Adipocyte (in vitro differentiated cells): ENCODE measurements at places on chromosomes 2 and 18.
A peak's percentile ranks its signal among the peaks of the same experiment; 100 is the strongest.

- DNase-seq = no peak
These were observed 53.5 kb downstream of the RDH14 start for GRCh38 chr2:18506883-18507509.

GRCh38 chr2:147464737-147465357 is 380.0 kb upstream of the ACVR2A start:
- no peak for DNase-seq

GRCh38 chr2:49861821-49862220 is 707.5 kb upstream of the FSHR start:
- DNase-seq = no peak

GRCh38 chr2:172472446-172473033 is 45.2 kb downstream of the ITGA6 start:
- DNase-seq = no peak

- DNase-seq = no peak
These were observed 952.7 kb downstream of the TDRD15 start for GRCh38 chr2:22076454-22076853.

GRCh38 chr18:61637905-61638595 is 254.8 kb downstream of the RNF152 start:
- no peak for DNase-seq

DNA sequence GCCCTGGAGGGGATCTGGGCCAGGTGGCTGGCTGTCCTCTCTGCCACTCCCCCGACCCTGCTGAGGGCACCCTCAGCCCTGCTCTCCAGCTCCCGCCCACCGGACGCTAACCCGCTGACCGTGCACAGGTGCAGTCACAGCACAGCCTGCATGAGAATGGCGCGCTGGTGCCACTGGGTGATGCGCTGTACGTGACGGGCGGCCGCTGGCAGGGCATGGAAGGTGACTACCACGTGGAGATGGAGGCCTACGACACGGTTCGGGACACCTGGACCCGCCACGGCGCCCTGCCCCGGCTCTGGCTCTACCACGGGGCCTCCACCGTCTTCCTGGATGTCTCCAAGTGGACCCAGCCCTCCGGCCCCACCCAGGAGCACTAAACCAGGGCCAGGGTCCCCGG is 8.1 kb upstream of the ERFE start:
- DNase-seq = no peak

- peak; percentile 64 for DNase-seq
These were observed 170.9 kb upstream of the SIX2 start for GRCh38 chr2:45180033-45180746.

DNA sequence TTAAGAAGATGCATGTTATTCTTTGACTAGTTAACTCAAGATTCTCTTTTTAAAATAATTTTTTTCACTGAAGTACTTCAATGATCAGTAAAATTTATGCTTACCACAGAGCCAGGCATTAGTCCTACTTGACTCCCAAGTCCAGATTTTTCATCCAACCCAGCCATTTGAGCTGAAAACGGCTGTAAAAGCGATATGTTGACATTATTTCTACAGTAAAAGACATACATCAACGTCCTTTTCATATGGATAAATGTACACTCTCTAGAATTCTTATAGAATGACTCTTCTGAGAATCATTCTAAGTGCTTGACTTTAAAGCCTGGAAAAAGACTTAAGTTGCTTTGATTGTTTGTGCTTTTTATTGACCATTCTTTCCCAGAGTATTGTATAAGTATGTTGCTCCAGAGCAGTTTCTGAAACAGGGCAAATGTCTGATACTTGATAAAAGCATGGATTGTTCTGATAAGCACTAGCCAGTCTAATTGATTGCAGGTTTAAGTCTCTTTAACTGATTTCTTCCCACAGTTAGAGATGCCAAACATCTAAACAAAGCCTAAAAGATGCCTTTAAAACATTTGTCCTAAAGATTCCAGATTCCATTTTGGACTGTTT is 90.9 kb downstream of the COL5A2 start:
- peak; percentile 28 for DNase-seq

DNA sequence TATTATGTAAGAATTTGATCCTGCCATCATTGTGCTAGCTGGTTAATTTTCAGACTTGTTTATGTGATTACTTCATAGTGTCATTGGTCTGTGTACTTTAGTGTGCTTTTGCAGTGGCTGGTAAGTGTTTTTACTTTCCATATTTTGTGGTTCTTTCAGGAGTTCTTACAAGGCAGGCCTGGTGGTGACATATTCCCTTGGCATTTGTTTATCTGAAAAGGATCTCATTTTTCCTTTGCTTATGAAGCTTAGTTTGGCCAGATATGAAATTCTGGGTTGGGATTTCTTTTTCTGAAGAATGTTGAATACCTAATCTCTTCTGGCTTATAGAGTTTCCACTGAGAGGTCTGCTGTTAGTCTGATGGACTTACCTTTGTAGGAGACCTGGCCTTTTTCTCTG is 72.8 kb upstream of the MC4R start:
- DNase-seq = peak; percentile 69

GRCh38 chr2:113085542-113085941 is 17.8 kb downstream of the IL1F10 start:
- DNase-seq = no peak

- no peak for DNase-seq
These were observed 82.2 kb upstream of the DOCK10 start for GRCh38 chr2:225124311-225125017.

- peak; percentile 77 for DNase-seq
These were observed 19.1 kb downstream of the SH2D6 start for GRCh38 chr2:85437488-85438200.

DNA sequence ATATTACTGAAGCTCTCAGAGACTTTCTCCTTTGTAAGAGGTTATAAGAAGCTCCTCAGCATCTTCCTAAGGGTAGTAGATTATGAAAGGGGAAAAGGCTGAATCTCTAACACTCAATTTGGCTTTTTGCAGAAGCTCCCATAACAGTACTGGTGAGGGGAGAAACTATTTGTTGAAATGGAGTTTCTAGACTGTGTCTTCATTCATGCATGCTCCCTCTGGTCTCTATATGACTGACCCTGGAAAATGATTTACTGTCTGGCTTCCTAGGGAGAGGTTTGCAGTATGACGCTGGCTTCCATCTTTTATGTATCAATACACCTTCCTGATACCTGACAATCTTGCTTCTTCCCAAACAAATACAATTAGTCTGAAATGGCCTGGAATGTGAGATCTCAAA is 63.9 kb downstream of the LDAH start:
- DNase-seq = no peak

- peak; percentile 25 for DNase-seq
These were observed 51.9 kb upstream of the PCBP1 start for GRCh38 chr2:70035344-70035844.

DNA sequence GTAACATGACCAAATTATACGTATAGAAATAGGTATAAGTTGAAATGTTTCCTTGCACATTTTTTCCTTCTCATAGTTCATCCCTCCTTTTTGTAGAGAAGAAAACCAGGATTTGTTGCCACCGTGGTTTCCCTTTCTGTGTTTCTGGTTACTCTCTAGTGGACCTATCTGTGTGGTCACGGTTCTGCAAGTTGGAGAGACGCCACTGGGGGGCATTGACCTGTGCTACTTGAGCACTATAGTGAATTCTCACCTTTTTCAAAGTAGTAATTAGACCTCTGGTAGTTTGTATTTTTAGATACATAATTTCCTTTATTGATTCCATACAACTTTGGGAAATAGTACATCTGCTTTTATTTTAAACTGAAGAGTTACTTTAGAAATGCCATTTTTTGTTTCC is 444.8 kb downstream of the PTPRM start:
- DNase-seq = no peak

DNA sequence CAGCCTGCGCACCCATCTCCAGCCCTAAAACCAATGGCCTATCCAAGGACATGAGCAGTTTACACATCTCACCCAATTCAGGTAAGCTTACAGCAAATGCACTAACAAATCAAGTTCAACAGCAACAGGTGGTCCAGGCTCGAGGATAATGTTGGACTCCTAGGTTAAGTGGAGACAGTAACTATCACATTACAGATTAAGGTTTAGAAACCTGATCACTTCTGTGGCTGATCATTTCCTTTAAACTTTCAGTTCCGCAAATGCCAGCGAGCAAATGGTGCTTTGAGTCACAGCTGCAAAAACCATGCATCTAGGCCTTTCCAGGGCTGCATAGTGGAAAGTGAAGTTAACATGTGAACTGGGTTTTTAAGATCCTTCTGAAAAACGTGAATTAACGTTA is 259.4 kb downstream of the GBX2 start:
- no peak for DNase-seq

GRCh38 chr2:105254531-105255210 is 13.1 kb downstream of the GPR45 start:
- no peak for DNase-seq
